ENCODE measurements at places on chromosomes 2 and 18.

DNA sequence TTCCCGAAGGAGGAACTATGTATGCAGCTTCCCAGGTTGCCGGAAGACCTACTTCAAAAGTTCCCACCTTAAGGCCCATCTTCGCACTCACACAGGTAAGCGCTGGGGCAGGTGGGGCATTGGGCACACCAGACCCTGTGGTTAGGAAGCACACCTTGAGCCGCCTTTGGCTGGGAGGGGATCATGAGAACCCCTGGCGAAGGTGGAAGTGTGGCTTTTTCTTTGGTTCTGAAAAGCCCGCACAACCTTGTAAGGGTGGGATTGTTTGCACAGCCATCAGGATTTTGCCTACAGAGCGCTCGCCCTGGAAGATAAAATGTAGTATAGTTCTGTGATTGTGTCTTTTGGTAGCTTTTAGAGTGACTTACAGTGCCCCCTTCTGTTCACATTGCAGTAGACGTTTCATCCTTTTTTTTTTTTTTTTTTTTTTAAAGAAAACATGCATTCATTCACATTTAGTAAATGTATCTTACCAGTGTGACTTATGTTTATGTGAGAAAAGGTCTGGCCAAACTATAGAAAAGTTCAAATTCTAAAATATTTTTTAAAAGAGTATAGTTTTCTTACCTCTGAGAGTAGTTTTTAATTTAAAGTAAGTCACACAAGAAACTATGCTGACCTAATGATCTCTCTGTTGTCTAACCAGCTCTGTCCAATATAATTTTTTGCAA is 5.3 kb downstream of the KLF11 start:
- no peak for DNase-seq

DNA sequence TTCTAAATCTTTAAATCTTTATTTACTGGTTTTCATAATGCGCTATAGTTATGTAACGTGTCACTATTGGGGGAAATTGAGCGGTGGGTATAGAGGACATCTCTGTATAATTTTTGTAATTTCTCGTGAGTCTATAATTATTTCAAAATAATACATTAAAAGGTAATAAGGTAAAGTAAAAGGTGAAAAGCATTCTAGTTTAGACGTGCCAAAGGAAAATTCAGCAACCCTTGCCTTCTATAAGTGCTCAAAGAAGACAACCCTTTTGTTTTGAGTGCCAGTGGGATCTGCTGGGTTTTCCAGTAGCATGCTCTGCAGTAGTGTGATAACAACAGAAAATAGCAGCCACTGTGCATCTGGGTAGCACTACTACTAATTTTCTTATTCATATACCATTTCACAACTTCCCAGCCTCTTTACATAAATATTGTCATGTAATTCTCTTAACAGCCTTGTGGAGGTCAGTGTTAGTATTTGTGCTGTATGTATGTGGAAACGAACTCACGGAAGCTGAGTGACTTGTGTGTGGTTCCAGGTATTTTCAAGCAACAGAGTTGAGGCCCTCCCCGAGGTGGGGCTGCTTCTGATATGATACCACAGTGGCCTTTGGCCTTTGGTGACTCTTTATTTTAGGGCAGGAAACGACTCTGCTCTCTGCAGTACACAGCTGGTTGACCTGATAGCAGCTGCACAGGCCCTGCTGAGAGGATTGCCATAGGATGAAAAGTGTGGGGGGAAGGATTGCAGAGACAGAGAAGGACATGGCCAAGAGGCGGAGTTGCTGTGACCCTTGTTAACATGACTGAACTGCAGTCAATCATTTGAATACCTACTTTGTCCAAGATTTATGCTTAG is 104.5 kb downstream of the TDRD15 start:
- no peak for DNase-seq

DNA sequence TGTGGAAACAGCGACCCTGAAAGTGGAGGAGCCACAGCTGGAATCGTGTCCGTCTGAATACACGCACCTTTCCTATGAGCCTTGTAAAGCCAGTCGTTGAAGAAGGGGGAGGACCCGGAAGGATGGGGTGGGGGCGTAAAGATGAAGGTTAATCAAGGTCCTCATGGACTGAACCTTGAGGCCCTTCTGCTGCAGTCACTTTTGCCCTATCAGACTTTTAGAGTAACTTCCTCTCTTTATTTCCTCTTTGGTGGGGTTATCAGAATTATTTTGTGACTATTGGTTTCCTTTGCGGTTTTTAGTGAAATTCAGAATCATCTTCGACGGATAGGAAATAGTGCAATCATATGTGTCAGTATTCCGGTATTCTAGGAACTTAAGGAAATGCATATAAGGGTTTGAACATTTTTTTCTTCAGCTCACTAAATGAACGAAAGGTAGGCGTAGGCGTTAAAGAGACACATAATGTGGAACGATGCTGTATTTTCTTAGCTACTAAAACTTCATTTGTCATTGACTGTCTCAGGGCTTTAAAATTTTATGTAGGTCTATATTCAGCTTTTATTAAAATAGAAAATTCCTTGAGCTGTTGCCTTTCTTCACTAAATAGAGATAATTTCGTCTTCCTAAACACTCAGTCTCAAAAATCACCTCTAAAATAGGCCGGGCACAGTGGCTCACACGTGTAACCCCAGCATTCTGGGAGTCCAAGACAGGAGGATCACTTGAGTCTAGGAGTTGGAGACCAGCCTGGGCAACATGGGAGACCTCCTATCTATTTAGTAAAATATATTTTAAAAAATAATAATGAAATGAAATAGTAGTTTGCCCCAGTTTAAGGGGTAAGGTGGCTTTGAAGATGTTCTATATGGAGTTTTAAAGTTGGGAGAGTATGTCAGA is 1.4 kb upstream of the YES1 start:
- DNase-seq, result no peak

- no peak for DNase-seq
Observed at GRCh38 chr2:203799908-203800307, 67.7 kb upstream of the CTLA4 start.

- DNase-seq, result no peak
Observed at GRCh38 chr2:179248024-179248348, 16.6 kb downstream of the SESTD1 start.

DNA sequence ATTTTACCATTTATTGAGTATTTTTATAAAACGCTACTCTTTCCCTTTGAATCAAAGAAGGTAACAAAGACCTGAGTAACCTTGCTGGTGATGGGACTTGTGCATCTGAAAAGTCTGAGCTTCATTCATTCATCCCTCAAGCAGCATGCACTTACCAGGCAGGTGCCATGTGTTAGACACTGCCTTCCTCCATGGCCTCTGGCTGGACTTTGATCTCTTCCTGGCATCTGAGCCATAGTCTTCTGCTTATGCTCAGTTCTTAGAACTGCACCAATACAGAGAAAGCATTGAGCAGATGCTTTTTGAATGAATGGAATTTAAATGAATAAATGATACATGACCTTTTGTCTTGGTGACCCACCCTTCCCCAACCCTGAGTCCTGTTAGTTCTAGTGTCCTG is 251.4 kb upstream of the COPS8 start:
- no peak for DNase-seq

DNA sequence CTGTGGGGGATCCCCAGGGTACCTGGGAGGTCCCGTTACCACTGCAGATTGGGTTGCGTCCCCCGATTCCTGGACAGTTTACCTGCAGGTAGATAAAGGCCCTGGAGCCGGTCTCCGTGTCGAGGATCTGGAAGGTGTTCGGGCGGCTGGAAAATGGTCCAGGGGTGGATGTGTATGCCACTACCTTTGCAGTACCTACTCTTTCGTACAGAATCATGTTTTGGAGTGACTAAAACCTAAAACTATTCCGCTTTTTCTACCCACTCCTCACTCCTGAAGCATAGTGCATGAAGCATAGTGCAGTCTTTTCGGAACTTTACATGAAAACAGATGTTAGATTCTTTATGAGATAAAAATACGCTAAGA is 418 bp downstream of the WDR75 start:
- DNase-seq, result peak; percentile 8

DNA sequence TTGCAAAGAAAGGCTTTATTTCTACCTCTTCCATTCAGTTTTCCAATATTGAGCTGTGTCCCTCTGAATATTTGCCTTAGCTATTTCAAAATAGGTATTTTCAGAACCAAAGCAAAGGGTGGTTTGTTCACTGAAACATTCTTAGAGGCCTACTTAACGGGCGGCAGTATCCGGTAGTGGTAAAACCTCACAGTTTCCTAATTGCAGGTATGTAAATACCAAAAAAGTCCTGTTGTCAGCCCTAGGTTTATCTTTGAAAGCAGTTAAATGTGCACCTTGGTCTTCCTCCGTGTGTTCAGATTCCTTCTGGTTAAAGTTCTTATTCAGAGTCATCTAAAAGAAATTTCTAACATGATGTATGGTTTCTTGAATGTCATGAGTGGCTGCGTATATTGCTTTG is 38.9 kb downstream of the CCNT2 start:
- no peak for DNase-seq

GRCh38 chr2:16613539-16614011 is 52.1 kb downstream of the CYRIA start:
- DNase-seq, result peak; percentile 29

GRCh38 chr2:219634171-219634940 is 6.9 kb downstream of the SLC4A3 start:
- DNase-seq, result no peak

- no peak for DNase-seq
Observed at GRCh38 chr18:22933966-22934423, 867 bp downstream of the RBBP8 start.

- no peak for DNase-seq
Observed at GRCh38 chr2:143843686-143844085, 676.2 kb downstream of the ZEB2 start.

- no peak for DNase-seq
Observed at GRCh38 chr2:18593496-18593895, 4.1 kb upstream of the NT5C1B start.

- DNase-seq, result no peak
Observed at GRCh38 chr2:11213090-11213638, 57.9 kb downstream of the SLC66A3 start.

- DNase-seq, result no peak
Observed at GRCh38 chr18:59961070-59961469, 61.3 kb downstream of the PMAIP1 start.

DNA sequence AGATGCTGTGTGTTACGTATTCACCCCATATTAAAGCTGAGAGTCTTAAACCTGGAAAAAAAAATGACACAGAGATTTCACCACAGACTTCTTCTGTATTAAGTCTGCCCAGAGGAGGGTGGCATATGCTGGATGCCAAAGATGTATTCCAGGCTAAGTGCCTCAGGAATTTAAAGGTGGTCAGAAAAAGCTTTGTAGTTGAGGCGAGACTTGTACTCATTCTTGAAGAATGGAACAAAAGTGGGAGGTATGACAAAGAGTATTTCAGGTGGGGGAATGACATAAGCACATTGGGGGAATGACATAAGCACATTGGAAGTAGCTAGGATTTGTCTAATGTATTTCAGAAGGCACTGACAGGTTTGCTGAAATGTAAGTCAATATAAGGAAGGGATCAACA is 98.6 kb downstream of the BABAM2 start:
- no peak for DNase-seq

DNA sequence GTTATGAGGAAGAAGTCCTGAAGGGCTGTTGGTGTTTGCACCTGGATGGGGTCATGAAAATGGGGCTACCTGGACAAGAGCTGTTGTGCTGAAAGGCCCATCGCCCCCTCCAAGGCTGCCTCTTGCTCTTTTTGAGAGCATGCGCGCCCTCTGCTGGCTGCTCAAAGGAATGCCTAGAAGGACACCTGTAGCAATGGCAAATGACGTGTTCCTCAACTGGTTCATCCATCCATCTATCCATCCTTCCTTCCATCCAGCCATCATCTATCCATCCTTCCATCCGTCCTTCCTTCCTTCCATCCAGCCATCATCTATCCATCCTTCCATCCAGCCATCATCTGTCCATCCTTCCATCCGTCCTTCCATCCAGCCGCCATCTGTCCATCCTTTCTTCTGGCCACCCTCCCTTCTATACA is 17.2 kb upstream of the RPL31 start:
- peak; percentile 52 for DNase-seq

- DNase-seq, result peak; percentile 97
Observed at GRCh38 chr2:32063310-32064020, at the start of gene SPAST. Gene SPAST, plus strand, starts transcription at chr2:32063556. Its CDS starts 276 bp downstream, at chr2:32063832.

DNA sequence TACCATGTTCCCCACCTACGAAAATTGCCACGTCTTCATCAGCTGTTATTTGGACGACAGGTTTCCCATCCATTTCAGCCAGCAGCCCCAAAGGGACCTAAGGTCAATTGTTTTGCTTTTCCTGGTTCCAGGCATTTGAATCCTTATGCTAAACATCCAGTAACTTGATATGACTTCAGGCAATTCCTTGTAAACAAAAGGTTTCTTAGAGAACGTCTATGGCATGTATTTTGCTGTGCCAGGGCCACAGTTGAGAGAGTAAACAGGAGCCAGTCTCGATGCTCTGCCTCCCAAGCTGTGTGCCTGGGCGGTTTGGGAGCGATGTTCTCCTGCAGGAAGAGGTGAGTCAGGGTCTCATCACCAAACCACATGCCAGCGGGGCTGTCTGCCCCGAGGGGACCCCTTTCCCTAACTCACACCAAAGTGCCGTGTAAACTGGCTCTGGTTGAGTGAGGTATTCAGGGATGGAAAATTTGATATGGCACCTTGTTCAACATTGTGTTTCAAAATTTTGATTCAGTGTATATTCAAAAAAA is 12.9 kb upstream of the MC5R start:
- DNase-seq, result no peak

GRCh38 chr2:160222546-160223283 is 22.6 kb upstream of the ITGB6 start:
- DNase-seq, result no peak

GRCh38 chr2:20622731-20623130 is 28.2 kb downstream of the HS1BP3 start:
- no peak for DNase-seq

GRCh38 chr2:134288814-134289213 is 34.9 kb downstream of the MGAT5 start:
- DNase-seq, result no peak

DNA sequence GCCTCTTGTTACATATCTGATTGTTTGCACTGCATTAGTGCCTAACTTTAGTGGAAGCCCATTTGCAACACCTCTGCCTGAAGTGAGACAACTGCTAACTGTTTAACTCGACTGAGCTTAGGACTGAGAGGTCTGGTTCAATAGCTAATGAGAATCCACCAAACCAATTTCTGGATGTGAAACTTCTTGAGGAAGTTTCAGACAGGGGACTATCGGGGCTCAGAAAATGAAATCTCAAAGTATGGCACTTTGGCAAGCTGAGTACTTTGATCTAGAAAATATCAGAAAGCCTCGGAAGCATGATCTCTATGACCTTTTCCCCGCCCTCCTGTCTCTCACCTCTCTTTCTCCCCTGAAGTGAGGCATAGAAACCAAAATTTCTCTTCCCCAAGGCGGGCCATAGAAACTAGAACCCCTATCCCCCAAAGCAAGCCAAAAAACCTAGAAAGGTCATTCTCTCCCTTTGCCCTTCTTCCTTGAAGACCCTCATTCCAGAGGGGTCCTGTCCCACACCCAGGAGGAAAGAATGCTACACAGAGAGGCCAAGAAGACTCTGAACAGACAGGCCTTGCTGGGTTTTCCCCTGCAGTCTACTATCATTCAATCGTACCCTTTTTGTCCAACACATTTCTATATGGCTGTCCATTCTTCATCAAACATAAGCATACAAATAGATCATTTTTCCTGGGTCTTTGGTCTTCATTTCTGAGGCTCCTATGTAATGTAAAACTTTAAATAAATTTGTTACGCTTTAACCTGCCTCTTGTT is 69.6 kb upstream of the CREB1 start:
- no peak for DNase-seq

All from GM18507 (cell line).